ENCODE measurements at places on chromosomes 16 and 17.

- DNase-seq: no peak
Measured at GRCh38 chr16:80288616-80289015, 252.2 kb upstream of the DYNLRB2 start.

DNA sequence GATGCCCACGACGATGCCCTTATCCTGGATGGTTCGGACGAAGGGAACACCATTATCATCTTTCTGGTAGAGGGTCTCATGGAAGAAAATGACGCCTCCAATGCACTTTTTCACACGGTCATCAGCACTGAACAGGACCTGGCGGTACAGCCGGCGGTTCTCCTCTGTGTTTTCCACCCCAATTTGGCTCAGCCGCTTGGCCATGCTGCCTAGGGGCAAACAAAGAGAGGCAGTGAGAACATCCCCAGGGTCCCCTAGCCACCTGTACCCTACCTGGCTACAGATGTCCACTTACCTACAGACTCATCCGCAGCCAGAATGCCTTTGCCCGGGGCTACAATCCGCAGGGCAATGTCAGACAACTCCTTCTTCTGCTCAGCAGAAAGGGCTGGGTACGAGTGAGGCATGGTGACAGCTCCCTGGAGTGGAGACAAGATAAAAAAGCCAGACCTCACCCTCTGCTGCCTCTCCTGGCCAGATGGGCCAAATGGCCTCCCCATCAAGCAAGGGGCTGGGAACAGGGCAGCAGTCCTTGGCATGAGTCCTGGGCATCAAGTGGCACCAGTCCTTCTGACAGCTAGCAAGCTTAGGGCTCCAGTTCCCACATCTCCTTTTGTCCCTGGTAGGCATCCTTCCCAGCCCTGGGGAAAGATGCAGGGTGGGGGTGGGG lies 1.4 kb downstream of the ALDOC start:
- no peak for DNase-seq

- DNase-seq: peak; percentile 9
Measured at GRCh38 chr16:15950161-15950854, 892 bp downstream of the ABCC1 start.

DNA sequence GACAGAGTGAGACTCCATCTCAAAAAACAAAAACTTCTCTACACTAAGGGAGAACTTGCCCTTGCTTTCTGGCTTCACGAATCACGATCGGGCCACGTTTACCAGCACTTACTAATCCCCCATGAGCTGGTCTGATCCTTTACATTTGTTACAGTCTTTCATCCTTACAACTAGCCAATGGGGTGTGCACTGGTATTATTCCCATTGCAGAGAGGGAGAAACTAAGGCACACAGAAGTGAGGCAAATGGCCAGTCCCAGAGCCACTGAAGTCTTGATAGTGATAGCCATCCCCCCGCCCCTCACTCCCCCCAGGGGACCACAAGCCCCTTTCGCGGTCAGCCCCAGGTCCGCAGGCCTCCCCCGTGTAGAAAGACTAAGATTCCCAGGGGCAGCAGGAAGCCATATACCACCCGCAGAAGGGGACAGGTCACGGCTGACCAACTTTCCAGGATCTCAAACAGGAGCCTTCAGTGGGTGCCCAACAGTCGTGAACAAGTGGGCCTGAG lies 868 bp downstream of the NATD1 start:
- no peak for DNase-seq

DNA sequence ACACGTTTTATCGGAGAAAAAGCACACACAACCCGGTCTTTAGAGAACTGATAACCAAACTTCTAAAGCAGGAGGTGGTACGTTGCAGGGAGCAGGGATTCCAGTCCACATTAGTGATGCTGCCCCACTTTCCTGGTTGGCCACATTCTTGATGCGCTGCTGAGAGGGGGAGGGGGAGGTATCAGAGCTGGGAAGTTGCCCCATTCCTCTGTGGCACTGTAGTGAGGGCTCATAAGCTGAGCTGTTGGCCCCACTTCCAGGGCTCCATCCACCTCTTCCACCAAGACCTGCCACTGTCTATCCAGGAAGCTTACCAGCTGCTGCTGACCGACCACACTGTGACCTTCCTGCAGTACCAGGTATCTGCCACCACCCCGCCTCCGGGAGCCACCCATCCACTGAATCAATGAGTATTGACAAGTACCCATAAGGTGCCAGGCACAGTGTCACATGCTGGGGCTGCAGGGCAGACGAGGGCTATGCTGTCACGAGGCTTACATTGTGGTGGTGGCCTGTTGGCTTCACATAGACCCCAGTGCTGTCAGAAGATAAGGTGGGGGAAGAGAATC lies 1.1 kb downstream of the TSEN54 start:
- DNase-seq: no peak

DNA sequence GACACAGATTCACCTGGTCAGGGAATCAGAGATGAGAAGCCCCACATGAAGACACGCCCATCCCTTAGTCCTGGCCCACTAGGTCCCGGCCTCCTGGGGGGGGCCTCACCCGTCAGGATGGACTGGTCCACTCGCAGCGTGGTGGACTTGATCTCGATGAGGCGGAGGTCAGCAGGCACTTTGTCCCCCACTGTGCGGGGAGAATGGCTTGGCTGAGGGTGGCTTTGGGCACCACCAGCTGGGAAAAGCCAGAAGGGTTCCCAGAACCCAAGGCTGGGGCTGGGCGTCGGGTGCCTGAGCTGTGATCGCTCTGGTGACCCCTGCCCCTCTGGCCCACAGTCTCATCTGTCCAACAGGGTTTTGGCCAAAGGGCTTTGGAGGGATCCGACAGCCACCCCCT lies 13.7 kb downstream of the ATP2A3 start:
- no peak for DNase-seq
